Forelimb muscle (tissue), 1 donor: ENCODE measurements at places on chromosomes 7 and 10. TPM values are rescaled to one million over a fixed set of nuclear protein-coding genes. Genes with fewer than 3 reads are reported as not detected.

The SERPINE1 gene
- polyA plus RNA-seq: 5.6 TPM

The RASA4B gene
- polyA plus RNA-seq: 20.7 TPM

The TAS2R41 gene
- not detected for polyA plus RNA-seq

The RBM20 gene
- polyA plus RNA-seq: 13.5 TPM

The CDNF gene
- polyA plus RNA-seq: 3.5 TPM
